ENCODE measurements at places on chromosomes 12 and 14.
A peak's percentile ranks its signal among the peaks of the same experiment; 100 is the strongest.

- DNase-seq, result no peak
Observed at GRCh38 chr12:118424884-118425283, 48.5 kb downstream of the SUDS3 start.

GRCh38 chr14:63470962-63471793, 72.0 kb downstream of the PPP2R5E start:
- DNase-seq, result no peak

- DNase-seq, result no peak
Observed at GRCh38 chr12:52434760-52435530, 774 bp upstream of the KRT75 start.

DNA sequence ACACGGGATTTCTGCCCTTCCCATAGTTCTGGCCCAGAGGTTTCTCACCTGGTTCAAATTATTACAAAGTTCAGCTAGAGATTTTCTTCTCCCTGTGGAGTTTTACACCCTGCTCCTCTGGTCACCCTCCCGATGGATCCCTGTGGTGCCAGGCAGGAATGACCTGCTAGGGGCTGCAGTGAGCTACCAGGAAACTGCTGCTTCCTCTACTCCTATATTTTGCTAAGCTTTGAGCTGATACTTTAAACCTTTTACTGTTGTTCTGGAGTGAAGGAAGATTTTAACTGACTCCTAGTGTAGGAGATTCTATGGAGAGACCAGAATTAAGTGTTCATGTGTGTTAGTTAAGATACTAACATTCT, 30.4 kb upstream of the LRIG3 start:
- DNase-seq, result no peak

- no peak for DNase-seq
Observed at GRCh38 chr12:32983332-32983731, 86.8 kb upstream of the PKP2 start.

DNA sequence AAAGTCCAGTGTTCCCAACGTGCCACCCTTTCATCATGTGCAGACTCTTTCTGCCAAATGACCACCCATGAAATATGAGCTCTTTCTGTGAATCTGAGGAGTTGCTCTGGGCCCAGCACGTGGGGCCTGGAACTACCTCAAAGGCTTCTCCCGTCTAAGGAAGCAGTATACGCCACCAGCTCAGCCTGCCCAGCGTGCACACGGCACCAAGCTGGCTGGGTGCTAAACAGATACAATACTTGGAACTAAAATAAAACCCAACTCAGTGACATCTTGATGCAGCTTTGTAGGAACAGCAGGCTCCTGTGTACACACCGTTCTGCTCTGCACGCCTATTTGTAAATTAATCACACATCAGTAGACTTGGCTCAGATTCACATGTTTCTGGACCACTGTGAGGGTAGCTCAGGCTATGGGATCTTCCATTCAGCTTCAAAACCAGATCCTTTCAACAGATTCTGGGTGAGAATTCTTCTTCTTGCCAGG, 74.8 kb downstream of the ARL6IP4 start:
- DNase-seq, result no peak

GRCh38 chr12:55849616-55850343, 7.0 kb upstream of the MMP19 start:
- DNase-seq, result no peak

- DNase-seq, result no peak
Observed at GRCh38 chr12:64894827-64895475, 70.5 kb downstream of the TBC1D30 start.

DNA sequence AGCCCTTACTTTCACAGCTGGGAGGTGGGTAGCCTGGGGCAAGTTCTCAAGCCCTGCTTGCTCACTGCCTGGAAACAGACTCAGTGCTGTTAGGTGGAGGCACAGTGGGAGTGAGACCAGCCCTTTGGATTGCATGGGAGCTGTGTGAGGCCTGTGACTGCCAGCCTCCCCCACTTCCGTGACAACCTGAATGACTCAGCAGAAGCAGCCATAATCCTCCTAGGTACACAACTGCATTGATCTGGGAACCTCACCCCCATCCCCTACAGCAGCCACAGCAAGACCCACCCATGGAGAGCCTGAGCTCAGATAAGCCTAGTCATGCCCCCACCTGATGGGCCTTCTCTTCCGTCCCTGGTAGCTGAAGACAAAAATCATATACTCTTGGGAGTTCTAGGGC, 26.4 kb downstream of the ALG10 start:
- no peak for DNase-seq

DNA sequence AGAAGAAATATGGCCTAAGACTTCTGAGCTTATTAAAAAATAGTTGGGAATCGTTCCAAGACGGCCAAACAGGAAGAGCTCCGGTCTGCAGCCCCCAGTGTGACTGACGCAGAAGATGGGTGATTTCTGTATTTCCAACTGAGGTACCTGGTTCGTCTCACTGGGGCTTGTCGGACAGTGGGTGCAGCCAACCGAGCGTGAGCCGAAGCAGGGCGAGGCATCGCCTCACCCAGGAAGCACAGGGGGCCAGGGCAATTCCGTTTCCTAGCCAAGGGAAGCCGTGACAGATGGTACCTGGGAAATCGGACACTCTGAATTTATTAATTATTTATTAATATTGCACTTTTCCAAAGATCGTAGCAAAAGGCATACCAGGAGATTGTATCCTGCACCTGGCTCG, 857.8 kb downstream of the C12orf50 start:
- no peak for DNase-seq

GRCh38 chr12:98783420-98783819, 138.3 kb downstream of the APAF1 start:
- no peak for DNase-seq

- peak; percentile 63 for DNase-seq
Observed at GRCh38 chr12:127677537-127678131, 589.3 kb upstream of the TMEM132C start.

GRCh38 chr12:57004651-57005050, 1.7 kb downstream of the ZBTB39 start:
- no peak for DNase-seq

- peak; percentile 65 for DNase-seq
Observed at GRCh38 chr14:80202888-80203562, 8.3 kb downstream of the DIO2 start.

GRCh38 chr14:90883782-90884181, 67.6 kb upstream of the TTC7B start:
- DNase-seq, result no peak

GRCh38 chr12:128138125-128138524, 128.8 kb upstream of the TMEM132C start:
- no peak for DNase-seq

DNA sequence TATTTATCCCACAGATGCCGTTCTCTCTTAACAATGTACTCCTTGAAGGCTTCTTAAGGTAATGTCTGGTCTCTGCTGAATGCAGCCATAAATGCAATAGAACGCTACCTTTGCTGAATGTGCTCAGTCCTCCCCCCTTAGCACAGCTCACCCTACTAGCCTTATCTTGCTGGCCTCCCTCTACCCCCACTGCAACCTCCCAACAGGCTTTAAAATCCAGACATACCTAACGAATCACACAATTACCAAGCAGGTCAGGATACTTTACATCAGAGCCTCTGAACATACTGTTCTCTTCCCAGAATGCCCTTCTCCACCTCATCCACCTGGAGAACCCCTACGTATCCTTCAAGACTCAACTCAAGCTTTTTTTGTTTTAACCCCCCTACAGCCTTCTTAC, 51.0 kb upstream of the CRADD start:
- no peak for DNase-seq

DNA sequence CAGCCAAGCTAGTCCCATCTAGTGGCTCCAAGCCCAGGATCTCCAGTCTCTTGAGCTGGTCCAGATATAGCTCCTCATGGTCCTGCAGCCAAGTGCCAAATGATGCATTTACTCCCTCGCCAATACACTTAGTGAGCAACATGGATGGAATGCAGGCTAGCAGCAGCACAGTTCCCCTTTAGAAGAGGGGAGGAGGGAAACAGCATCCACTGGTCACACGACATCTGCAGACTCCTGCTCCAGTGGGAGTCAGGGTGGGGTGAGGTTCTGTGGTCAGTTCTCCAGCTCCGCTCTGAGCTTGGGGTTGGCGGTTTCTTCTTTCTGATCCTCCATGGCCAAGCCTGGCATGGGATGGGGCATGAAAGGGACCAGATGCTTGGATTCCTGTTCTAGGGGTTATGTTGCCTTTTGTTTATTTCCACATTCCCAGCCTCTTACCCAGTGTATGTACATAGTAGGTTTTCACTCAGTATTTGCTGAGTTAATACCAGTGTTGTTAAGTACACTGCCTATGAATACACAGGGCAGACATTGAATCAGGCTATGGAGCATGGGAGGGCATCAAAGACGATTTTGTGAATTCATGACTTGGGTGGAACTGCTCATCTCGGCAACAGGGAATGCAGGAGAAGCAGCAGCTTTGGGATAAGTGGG, 57.3 kb downstream of the GALNT16 start:
- DNase-seq, result peak; percentile 13

- no peak for DNase-seq
Observed at GRCh38 chr14:75059642-75060041, 4.2 kb downstream of the ACYP1 start.

DNA sequence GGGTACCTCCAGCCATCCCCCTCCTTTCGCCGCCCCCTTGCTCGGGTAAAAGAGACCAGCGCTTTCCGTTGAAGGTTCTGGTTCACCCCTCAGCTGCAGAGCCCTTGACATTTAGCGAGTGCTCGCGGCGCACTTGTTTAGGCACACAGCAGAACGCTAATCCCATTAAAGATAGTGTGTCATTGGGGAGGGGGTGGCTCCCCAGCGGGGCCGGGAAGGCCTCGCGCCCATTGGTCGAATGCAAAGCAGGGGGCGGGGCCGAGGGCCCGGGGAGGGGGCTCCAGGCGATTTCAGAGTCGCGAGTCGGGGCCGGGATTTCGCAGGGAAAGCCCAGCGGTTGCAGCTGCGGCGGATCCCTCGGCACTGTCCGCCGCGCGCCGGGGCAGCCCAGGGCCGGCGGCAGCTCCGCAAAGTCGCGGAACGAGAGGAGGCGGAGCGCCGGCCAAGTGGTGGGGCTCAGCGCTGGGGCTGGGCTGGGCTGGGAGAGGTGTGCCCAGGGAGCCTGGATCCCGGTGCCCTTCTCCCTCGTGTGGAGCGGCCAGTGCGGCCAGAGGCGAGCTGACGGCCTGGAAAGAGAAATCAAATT, 122.9 kb downstream of the TSPAN9 start:
- peak; percentile 53 for DNase-seq

GRCh38 chr12:45408729-45409114, 192.8 kb downstream of the ANO6 start:
- no peak for DNase-seq

DNA sequence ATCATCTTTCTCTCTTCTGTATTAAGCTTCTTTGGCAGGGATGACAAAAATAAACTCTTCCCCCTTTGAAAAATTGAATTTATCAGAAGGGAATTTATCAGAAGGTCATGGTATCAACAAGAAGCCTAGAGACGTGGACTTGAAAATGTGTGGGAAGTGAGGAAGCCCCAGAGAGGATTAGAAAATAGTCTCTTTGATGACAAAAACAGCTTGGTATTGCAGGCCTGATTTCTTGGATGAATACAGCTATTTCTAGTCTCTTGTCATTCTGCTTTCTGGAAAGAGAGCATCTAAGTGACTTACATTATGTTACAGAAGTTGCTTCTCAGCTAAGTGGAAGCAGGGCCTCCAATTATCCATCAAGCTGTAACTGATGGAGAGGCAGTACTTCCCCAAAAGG, 111.1 kb downstream of the KITLG start:
- DNase-seq, result no peak

- no peak for DNase-seq
Observed at GRCh38 chr14:73261520-73262426, 24.5 kb downstream of the PAPLN start.

- no peak for DNase-seq
Observed at GRCh38 chr14:95360828-95361227, 41.1 kb upstream of the CLMN start.

- DNase-seq, result no peak
Observed at GRCh38 chr12:56375598-56376434, 13.2 kb upstream of the APOF start.

- no peak for DNase-seq
Observed at GRCh38 chr12:76384560-76384959, 36.3 kb upstream of the BBS10 start.

- no peak for DNase-seq
Observed at GRCh38 chr12:14850929-14851663, 7.8 kb upstream of the ART4 start.

- DNase-seq, result no peak
Observed at GRCh38 chr14:93430315-93431035, at the start of gene UNC79. UNC79 (plus strand) TSS chr14:93430939; CDS start chr14:93431030, 91 bp downstream.

DNA sequence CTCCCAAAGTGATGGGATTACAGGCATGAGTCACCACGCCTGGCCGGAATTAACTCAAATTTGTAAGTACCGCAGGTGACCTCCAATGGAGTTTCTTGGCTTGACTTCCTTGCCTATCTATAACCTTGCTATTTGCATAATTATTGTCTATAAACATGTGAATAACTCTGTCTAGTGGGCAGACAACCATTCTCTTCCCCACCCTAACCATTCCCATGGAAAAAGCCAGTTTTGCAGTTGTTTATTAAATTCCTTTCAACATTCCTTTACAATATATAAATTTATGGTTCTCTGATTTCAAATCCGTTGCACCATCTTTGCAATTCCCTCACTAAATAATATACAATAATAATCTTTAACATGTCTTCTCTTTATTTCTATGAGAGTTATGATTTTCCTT, 61.0 kb upstream of the ZDHHC17 start:
- DNase-seq, result no peak

GRCh38 chr12:57624441-57625220, 8.4 kb downstream of the B4GALNT1 start:
- no peak for DNase-seq

- DNase-seq, result no peak
Observed at GRCh38 chr14:65904988-65905387, 492.5 kb downstream of the FUT8 start.

GRCh38 chr12:114669401-114670290, 14.3 kb downstream of the TBX3 start:
- DNase-seq, result no peak

DNA sequence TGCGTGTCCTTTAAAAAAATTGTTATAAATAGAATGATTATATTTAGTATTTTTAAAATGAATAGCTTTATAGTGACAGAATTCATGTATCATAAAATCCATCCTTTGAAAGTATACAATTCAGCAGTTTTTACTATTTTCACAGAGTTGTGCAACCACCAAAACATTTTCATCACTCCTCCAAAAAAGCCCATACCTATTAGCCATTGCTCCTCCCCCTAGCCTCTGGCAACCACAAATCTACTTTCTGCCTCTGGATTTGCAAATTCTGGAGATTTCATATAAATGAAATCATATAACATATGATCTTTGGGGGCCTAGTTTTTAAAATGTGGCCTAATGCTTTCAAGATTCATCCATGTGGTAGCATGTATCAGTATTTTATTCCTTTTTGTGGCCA, 117.9 kb upstream of the MED13L start:
- no peak for DNase-seq

DNA sequence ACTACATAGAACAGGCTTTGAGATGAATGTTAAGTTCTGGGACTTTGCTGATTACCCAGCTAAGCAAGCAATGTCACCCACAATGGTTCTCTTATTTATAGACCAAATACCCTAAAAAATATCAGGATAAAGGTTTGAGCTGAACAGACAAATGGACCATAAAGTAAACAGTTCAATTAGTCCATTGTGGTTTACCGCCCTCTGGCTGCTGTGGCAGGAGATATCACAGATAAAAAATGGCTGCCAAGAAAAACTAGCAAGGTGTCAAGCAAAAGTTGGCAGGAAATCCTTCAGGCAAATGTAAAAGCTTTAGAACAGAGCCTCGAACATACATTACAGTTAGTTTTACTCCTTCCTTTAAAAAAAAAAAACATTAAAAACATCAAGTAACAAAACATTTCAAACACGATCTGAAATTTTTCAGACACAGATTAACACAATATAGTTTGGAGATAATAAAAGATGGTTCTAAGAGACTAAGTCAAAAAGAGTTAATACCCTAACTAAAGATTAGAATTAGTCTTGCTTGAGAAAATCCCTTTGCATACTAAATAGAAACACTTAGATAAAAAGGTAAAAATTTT, 41.3 kb downstream of the MED13L start:
- no peak for DNase-seq

Data from activated CD8-positive, alpha-beta memory T cell treated with anti-CD3 and anti-CD28 coated beads, Interleukin-2, amount 50 U/mL, for 48 hours (primary cell).